ENCODE measurements at places on chromosomes 6 and 20.

- no peak for DNase-seq
These were observed 1.5 kb downstream of the WDR27 start for GRCh38 chr6:169700296-169700695.

- no peak for DNase-seq
These were observed 32.5 kb downstream of the STK38 start for GRCh38 chr6:36514554-36515456.

DNA sequence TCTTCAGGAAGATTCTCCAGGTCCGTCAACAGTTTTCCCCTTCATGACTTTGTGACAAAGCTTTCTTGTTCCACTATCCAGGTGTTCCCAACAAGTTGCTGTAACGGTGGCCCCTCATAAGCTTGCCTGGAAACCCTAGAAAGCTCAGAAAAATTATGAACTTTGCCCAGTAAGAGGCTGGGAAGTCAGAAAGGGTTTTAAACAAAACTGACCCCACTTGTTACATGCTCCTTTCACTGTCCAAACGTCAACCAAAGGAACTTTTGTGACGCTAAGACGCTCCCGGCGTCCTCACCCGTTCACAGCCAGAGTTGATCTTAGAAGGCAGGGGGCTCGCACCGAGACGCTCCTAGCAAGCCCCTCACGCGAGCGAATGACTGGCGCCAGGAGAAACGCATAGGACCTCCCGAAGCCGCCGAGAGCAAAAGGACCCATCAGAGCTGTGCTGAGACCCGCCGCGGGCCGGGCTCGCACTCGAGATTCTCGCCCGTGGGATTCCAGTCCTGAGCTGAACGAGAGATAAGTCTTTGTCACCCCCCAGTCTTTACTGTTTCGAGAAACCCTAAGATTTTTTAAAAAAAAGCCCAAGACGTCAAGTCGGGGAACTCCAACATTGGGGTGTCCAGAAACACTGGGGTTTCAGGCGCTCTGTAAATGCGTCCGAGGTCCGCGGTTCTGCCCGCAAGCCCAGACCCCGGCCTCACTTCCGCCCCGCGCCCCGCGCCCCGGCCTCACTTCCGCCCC lies 544 bp upstream of the ACAT2 start:
- peak; percentile 63 for DNase-seq

DNA sequence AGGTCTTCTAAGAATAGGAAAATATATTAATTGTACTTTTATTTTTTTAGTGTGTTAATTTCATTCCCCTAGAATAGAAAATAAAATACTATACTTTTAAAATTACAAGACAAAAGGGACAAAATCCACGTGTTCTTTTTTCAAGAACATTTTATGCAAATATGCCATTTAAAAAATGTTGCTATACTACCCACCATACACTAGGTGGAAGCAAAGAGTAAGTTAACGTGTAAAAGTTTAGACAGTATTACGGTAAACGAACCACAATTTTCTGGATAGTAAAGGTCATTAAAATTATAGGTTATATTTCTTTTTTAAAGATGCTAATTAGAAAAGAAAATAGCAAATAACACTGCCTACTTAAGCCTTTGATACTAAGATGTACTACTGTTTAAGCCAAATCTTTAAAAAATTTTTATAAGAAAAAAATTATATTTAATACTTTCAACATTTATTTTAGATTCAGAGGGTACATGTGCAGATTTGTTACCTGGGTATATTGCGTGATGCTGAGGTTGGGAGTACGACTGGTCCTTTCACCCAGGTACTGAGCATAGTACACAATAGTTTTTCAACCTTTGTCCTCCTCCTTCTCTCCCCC lies 287.6 kb downstream of the PHF3 start:
- no peak for DNase-seq

GRCh38 chr20:58056021-58056591 lies 172.3 kb downstream of the ANKRD60 start:
- peak; percentile 1 for DNase-seq

- no peak for DNase-seq
These were observed 32.4 kb upstream of the FBXO9 start for GRCh38 chr6:53032849-53033248.

DNA sequence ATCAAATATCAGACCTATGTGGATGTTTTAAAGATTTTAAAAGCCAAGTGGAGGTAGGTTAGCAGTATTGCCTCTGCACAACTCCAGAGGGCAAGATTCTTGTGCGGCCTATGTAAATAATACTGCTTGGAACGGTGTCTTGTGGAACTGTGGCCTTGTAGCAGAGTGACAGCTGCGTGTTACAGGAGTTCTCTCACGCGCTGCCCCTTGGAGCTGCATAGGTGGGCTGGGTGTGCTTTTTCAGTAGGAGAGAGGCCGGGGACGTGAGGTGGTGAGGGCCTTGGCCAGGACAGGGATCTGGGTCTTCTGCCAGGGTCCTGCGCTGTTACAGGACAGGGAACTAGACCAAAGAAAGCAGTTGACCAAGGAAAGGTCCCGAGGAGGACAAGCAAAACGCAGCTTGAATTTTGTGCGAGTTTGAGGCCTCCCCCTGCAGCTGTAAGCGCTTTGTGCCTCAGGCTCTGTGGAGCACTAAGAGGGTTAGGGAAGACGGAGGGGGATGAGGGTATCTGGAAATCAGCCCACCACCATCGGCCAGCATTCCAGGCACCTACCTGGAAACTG lies 1.5 kb downstream of the TMEM181 start:
- DNase-seq, result no peak

DNA sequence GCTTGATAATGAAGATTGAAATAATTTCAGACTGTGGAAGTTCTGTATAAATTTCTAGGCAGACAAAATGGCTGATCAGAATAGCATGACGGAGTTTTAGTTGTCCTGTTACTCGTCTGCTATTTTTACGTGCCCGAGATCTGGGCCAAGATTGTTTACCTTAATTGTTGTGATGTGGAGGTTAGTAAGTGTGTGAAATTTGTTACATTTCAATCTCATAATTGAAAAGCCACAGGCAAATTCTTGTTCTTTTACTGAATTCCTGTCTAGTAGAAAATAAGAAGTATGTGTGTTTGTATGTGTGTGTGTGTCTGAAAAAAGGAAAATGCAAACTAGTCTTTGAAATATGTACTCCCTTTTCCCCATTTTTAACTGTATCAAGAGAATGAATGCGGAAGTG lies 115.2 kb downstream of the UTRN start:
- no peak for DNase-seq

GRCh38 chr20:13492001-13492481 lies 146.7 kb downstream of the TASP1 start:
- DNase-seq, result no peak

DNA sequence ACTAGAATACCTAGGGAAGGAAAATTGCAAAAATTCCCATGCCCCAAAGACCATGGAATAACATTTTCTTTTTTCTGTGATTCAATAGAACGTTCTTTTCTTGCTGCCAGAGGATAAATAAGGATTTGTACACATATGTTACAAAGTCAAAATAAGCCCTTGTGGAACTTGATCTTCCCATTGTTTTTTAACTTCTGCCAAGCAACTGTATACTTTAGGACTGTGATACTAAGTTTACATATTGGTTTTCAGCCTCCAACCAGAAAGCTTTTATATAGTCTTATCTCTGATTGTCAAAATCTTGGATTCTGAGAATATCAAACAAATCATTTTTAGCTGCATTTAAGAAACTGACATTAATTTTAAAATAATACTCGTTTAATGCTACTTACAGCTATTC lies 84.6 kb downstream of the HMGCLL1 start:
- no peak for DNase-seq

DNA sequence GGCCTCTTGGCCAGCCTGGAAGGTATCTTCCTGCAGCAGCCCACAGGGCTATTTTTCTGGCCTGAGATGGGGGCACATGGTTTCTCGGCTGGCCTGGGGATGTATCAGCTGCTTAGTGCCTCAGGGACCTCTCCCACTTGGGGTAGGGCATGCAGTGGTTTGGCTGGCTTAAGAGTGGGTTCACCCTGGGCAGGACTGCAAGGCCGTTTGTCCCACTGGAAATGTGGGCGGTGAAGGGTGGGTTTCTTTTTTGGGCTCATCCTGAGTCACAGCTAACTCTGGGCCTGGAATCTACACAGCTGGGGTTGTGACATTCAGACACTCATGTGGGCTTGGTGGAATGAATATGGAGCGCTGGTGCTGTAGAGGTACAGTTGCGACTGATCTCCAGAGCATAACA lies 62.0 kb downstream of the CDH26 start:
- no peak for DNase-seq

- DNase-seq, result no peak
These were observed 6.8 kb downstream of the CDKN1A start for GRCh38 chr6:36685166-36685924.

GRCh38 chr6:137543114-137543513 lies 48.9 kb upstream of the OLIG3 start:
- no peak for DNase-seq

DNA sequence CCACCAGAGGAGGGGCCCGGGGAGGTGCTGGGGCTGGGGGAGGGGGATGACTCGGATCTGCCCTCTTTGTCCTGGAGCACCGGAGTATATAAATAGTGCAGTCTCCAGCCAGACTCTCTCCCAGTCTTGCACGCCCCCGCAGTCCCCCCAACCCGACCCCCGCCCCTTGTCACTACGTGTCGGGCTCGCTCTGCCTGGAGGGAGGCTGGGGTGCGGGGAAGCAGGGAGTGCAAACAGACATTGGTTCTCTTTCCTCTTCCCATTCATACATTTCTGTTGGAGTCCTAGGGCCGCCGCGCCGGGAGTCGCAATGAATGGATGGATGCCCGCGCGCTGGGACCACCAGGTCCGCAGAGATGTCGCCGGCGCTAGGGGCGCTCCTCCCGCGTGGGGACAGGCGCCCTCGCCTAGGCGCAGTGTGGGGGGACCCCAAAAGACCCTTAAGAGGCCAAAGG lies 179.3 kb downstream of the TBXT start:
- no peak for DNase-seq

GRCh38 chr6:15480525-15480924 lies 182.3 kb downstream of the DTNBP1 start:
- no peak for DNase-seq

DNA sequence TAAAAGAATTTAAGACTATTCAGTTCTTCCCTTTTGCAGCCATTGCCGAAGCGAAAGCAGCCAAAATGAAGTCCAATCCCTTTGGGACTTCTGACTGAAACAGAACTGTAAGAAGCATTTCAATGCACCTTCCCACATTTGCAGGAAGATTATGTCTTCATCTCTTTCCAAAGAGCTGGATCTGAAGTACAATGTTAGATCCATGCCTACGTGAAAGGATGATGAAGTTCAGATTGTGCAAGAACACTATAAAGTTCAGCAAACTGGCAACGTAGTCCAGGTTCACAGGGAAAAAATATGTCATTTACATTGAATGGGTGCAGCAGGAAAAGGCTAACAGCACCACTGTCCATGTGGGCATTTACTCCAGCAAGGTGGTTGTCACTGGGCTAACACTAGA lies 6.0 kb upstream of the FILIP1 start:
- no peak for DNase-seq

DNA sequence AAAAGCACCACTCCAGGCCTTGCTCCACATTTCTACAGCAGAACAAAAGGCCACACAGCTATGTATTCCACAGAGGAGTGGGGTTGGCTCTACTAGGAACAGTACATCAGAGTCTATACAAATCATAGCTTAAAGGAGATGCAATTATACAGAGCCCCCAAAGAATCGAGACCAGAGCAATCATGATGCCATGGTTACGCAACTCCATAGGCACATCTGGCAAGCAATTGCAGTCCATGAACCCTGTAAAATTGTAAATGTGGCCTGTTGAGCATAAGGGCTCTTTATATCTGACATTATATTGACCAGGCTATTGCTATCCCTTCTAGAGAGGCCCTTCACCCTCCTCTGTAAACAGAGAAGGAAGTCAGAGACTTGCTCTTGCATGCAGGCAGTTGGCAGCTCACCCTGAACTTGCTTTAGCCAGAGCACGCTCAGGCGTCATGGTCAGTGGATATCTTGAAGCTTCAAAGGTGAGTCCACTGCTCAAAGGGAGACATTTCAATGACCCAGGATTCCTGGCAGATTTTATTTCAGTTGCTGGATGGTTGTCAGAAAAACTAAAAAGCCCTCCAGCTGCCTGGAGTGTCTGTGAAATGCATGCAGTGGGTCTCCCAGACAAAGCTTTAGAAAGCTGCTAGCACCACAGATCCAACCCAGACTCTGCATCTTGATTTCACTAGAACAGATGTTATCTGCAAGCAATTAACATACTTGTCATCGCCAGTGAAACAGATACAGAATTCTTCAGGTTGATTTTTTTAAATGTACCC lies 357.2 kb downstream of the CENPW start:
- DNase-seq, result no peak

DNA sequence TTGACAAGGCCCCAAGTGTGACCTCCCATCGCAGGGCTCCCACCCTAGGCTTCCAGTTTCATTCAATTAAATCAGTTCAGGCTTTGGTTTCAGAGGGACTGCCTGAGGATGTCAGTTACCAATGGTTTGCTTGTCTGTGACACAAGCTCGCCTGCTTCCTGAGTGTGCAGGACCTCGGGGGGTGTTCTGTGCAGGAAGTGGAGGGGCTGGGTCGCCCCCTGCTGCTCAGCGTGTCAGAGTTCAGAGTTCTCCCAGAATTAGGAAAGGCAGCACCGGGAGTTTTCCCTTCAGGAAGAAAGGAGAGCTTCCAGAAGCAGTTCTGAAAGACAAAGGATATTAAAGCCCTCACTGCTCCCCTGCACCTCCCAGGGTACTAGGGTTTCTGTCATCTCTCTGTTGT lies 50.8 kb upstream of the TGM3 start:
- DNase-seq, result no peak

DNA sequence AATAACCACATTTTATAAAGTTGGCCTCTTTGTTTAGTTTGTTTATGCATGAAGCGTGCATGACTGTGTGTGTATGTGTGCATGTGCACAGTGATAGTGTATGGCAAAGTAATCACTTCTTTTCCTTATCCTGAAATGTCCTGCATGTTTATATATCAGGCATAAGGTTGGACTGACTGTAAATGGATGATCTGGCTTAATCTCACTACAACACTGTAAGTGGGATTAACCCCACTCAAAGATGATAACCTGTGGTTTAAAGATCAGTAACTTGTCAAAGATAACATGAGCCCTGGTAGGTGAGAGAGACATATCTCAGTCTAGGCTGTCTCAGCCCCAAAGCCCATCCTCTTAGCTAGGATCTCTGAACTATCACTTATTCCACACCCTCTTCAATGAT lies 376.6 kb upstream of the TSHZ2 start:
- no peak for DNase-seq

DNA sequence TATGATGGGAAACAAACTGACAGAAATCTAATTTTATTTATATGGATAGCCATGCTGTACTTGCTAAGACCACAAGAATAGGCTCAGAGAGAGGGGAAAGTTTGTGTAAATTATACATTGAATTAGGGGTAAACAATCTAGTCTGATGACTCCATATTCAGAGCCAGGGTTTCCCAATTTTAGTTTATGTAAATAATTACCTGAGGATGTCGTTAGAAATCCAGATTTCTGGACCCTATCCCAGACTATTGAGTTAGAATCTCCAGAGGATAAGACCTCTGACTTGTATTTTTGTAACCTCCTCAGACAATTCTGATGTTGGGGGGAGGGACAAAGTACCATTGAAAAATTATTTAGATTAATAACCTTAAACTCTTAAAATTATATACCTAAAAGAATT lies 18.3 kb downstream of the ACSS2 start:
- no peak for DNase-seq

- DNase-seq, result peak; percentile 31
These were observed 624 bp upstream of the NPEPL1 start for GRCh38 chr20:58691773-58692578.

GRCh38 chr20:36848078-36848660 lies 27.8 kb upstream of the TLDC2 start:
- no peak for DNase-seq

Measured in stimulated activated CD8-positive, alpha-beta memory T cell treated with anti-CD3 and anti-CD28 coated beads, Interleukin-4, amount 100 ng/mL, for 48 hours (primary cell).